Effector memory CD8-positive, alpha-beta T cell (primary cell): ENCODE measurements at places on chromosomes 3 and 15.

GRCh38 chr3:148147903-148148302, 549.8 kb upstream of the AGTR1 start:
- no peak for DNase-seq

DNA sequence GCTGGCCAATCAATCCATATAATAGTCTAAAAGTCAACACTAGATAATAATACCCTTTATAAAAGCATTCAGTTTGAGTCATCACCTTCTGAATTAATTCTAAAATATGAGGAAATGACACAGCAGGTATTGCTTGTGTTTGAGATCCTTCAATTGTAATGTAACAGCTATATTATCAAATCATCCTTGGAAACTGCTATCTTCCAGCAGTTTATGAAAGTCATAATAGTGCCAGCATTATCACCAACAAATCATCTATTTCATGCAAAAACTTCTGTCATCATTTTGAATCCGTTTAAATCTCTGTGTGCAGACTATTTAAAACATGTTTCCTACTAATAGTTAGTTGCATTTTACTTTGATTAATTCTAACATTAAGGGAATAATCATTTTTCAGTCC, 468.7 kb downstream of the CADM2 start:
- DNase-seq, result no peak

- DNase-seq, result no peak
These were observed 221.7 kb upstream of the TLE3 start for GRCh38 chr15:70319466-70319865.

- no peak for DNase-seq
These were observed 106.7 kb downstream of the ZIC4 start for GRCh38 chr3:147299656-147300055.

GRCh38 chr3:58688574-58688973, 22.0 kb upstream of the FAM3D start:
- DNase-seq, result no peak

- no peak for DNase-seq
These were observed 84.8 kb downstream of the DCLK3 start for GRCh38 chr3:36679384-36680200.

GRCh38 chr15:65401611-65402240, 21.0 kb downstream of the IGDCC4 start:
- DNase-seq, result no peak

DNA sequence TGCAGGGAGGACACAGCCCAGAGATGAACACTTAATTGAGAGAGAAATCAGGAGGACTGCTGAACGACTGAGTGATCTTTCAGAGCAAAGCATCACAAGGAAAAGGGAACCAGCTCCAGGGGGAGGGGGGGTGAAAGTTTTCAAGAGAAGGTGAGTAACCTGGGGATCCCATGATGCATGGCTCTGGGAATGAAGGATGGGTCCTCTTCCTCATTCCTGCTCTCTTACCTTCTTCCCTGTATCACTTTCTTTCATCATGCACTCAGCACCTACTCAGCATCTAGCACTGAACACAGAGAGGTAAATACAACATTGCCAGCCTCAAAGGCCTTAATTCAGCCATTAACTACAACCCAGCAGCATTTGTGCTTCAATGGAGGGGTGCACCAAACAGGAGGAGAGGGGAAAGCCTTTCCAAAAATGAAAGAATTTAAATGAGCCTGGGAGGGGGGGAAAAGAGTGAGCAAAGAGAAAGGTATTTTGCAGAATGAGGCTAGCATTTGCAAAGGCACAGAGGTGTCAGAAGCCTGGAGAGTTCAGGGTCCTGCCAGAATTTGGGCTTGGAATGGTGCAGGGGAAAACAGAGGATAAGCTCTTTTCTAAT, 427.4 kb downstream of the FOXP1 start:
- no peak for DNase-seq

DNA sequence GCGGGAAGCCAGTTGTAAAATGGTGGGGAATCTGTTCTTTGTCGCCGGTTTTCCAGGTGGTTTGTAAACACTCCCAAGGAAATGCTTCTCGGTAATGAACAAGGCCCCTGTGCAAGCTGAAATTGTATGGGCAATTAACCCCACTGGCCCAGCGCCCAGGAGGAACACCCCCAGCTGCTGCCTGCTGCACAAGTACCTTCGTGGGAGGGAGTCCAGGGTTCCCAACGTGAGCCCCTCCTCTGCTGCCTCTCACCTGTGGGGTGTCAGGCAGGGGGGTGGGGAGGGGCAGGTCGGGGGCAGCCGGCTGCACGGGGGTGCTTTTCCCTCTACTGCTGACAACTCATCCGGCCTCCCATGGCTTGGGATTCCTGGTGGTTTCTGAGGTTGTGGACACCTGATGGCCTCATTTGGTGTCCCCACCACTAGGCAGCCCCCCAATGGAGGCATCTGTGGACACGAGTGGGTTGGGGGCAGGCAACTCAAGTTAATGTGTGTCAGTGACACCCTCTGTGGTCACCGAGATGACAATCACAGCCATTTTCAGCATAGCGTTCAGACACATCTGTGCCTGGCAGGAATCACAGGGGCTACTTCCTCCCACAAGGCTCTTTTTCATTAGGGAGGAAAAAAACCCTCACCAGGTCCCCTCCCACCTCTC, 35.6 kb upstream of the PRR23E start:
- DNase-seq, result no peak

- DNase-seq, result peak; percentile 18
These were observed 227.3 kb downstream of the ITPR1 start for GRCh38 chr3:4720316-4721075.

GRCh38 chr3:55313666-55314065, 173.4 kb downstream of the WNT5A start:
- no peak for DNase-seq

DNA sequence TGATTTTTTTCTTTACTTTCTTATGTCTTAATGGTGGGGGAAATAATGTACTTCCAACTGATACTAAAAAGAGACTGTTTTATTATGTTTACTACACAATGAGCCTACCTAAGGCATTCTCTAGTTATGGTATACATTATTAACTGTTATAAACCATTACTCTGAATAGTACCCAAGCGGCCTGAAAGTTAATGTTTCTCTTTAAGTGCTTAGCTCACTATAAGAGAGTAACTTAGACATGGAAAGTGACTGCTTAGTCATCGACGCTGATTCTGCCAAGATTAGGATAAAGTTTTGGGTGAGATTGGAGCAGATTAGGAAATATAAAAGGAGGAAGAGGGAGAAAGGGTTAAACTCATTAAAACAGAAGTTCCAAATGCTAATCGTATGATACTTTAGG, 365.0 kb downstream of the NLGN1 start:
- DNase-seq, result no peak

GRCh38 chr3:111787556-111788463, 71.3 kb upstream of the PHLDB2 start:
- DNase-seq, result no peak

- no peak for DNase-seq
These were observed 49.1 kb downstream of the FBN1 start for GRCh38 chr15:48596415-48596814.

GRCh38 chr3:135081856-135082434, 286.9 kb downstream of the EPHB1 start:
- DNase-seq, result no peak
